Activated naive CD4-positive, alpha-beta T cell (primary cell): ENCODE measurements at places on chromosomes 2 and 18.

DNA sequence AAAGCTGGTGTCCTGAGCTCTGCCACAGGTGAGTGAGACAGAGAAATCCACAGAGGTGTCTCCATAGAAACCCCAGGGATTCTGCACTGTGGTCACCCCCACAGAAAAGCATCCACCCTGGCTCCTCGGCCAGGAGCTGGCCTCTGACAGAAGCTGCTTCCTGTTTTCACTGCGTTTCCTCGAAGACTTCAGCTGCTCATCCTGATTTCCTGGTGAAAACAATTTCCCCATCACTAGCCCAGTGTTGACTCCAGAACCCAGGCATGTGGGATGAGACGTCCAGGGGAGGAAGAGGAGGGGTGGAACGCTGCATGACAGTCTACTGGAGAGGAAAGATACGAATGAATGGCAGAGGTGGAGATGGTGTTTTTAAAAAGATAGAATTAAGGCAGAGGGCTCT, 60.3 kb upstream of the GPR45 start:
- no peak for DNase-seq

GRCh38 chr2:56182420-56182819, 1.4 kb upstream of the CCDC85A start:
- no peak for DNase-seq

DNA sequence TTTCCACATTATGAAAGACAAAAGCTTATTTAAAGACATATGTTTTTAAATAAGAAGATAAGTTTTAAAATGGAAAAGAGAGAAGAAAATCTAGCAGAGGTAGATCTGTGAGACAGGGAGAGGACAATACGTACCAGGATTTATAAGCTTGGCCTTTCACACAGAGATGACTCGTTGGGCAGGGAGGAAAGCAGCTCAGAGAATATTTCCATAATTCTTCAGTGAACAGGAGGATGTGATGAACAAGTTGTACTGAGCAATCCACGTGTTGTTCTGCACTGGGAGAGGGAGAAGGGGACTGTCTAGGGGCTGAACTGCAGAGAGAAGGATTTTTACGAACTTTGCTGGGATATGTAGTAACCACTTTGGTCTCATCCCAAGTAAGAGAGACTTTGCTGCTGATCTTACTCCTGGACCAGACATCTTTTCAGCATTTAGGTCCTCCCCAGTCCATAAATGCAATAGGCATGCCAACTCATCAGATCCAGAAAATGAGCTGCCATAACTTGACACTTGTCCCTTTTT, 162.5 kb upstream of the SETBP1 start:
- DNase-seq, result no peak

DNA sequence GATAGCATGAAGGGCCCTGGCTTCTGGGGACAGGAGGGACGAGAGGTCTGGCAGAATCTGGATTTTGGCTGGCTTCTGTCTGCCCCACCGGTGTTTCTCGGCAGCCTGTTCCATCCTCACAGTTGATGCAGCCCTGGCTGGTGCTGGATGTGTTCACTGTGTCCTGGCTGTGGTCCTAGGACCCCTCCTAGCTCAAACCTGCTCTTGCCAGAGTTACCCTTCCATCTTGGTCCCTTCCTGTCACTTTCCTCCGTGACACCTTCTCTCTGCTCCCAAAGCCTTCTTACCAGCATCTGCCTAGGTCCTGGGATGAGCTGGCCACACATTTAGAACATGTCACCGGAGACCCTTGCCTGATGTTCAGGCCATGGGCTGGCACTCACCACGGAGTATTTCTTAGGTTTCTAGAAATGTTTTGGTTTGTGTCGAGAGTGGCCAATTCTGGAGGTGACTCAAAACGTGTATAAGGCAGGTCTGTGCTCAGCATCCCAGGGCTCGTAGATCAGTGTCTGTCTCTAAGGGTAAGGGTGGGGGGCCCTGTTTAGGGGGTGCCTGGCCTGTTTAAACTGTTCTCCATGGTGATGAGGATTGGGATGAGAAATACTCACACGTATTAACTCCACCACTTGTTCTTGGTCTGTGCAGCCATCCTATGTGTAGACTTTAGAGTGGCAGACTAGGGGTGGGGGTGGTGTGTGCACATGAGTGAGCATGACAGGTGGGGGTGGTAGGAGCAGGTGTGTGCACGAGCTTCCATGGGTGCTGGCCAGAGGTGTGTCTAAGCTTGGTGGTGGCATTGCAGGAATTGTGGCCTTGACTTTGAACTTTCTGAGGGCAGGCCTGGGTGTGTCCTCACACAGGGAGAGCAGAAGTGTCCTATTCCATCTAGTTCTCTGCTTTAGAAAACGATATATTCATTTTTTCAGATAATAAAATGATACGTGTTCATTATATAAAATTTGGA, 162.7 kb downstream of the DYSF start:
- no peak for DNase-seq

DNA sequence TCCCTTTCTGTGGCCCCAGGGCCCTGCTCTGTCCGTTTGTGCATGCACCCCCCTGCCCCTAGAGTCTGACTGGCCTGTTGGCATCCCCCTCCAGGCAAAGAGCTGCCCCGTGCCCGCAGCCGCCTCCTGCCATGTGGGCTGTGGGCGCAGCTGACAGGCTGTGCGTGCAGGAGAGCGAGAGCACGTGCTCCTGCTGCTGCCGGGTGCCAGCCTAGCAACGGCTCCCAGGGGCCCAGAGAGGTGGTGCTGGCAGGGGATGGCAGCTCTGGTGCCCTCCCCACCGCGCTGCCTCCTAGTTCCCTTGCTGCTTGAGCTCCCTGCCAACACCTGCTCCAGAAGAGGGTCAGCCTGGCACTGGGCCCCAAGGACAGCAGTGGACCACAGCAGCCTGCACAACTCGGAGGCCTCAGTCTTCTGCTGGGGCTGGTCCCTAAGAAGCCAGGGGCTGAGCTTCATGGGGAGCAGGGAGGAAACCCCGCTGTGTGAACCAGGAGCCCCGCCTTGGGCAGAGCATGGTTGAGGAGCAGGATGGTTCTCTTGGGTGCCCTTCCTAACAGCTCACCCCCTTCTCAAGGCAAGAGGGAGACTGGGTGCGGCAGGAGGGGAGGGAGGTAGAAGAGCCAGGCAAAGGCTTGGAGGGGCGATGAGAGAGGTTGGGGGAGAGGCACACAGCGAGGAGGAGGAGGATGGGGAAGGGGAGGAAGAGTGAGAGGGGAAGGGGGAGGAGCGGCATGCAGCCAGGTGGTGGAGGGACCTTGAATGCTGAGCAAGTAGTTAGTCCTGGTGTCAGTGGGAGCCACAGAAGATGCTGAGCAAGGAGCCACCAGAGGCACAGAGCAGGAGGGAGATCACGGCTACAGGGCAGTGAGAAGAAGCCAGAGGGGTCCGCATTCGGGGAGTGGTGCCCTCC, 23.8 kb upstream of the PTMA start:
- no peak for DNase-seq

GRCh38 chr2:77161009-77161408, 361.2 kb downstream of the LRRTM4 start:
- no peak for DNase-seq

DNA sequence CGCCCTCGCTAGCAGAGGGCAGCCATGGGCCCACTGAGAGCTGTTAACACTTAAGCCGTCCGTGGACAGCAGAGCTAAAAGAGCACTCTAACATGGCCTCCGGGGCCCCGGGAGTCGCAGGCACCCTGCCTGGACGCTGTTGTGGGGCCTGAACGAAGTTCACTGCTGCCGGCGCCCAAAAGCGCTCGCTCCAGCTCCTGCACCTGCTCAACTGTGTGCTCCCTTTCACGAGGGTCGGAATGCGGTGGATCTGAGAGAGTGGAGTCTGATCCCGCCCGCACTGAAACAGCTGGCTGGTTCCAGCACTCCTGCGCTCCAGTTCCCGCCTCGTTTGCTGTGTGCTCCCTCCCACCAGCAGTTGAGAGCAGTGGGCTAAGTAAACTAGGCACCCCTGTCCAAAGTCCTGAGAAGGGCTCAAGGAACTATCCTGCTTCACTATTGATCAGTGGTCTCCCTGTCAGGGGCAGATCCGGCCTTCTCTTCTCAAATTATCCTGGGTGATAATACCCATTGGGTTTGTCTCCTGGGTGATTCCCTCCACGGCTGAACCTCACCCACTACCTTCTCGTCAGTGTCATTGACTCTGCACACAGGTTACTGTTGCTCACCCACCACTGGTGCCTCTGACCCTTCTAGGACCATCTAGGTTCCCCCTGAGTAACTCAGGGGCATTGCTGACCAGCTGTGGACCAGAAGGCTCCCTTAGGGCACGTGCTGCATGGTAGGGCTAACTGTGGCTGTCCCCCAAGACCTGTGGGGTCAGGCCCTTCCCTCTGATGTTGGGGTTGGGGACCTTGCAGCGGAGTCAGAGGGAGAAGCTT, 23.5 kb downstream of the B3GNT7 start:
- no peak for DNase-seq

DNA sequence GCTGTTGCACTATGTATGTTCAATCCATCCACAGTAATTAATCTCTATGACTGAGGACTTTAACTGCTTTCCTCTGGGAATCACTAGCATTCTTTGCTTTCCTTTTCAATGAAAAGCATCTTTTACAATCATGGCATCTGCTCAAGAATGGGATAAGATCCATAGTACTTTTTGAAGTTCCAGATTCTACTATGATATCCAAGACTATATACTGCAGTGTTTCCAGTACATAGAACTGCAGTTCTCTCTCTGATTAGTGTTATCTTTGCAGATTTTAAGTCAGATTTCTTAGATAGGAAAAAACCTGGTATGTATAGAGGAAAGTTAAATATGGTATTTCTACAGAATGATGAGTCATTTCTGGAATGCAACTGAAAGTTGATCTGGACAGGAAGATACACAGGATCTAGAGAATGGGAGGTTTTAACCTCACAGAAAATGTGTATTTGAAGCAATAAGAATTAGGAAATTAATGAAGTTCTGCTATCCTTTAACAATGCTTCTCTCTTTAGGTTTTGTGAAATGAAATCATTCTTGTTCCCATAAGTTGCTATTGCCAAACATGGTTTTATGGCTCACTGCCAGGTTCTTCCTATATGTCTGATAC, 670.7 kb downstream of the ERBB4 start:
- DNase-seq, result no peak

- DNase-seq, result no peak
Observed at GRCh38 chr2:224134003-224134734, 95.1 kb upstream of the SERPINE2 start.

GRCh38 chr2:224601923-224602322, 16.8 kb upstream of the CUL3 start:
- DNase-seq, result no peak

GRCh38 chr18:70417847-70418246, 129.0 kb downstream of the SOCS6 start:
- no peak for DNase-seq

DNA sequence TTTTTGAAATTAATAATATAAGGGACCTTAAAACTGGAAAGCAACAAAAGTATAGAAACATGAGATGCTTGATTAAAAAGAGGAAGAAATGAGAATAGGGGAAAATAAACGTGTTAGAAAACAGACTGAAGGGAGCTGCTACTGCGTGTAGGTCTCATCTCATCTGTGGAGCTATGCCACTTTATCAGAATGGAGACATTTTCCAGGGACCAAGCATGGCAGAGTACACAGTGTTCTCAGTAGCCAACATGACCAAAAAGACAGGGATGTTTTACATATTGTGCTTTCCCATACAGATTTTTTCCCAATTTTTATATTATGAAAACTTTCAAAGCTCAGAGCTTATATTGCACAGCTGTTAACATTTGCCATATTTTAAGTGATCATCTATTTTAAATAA, 23.1 kb downstream of the CEP192 start:
- no peak for DNase-seq

GRCh38 chr2:46326231-46326980, 29.2 kb downstream of the EPAS1 start:
- DNase-seq, result no peak

DNA sequence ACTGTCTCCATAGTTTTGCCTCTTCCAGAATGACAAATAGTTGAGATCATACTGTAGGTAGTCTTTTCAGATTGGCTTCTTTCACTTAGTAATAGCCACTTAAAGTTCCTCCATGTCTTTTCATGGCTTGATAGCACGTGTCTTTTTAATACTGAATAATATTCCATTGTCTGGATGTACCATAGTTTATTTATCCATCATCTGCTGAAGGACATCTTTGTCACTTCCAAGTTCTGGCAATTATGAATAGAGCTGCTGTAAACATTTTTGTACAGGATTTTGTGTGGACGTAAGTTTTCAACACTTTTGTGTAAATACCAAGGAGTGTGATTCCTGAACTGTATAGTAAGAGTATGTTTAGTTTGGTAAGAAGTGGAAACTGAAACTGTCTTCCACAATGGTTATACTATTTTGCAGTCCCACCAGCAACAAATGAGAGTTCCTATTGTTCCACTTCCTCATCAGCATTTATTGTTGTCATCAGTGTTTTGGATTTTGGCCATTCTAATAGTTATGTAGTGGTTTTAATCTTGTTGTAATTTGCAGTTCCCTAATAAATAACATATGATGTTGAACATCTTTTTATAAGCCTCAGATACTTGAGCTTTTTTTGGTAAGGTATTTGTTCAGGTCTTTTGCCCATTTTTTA, 18.9 kb downstream of the LTBP1 start:
- DNase-seq, result no peak

GRCh38 chr2:83058683-83059082, 1400.4 kb downstream of the SUCLG1 start:
- DNase-seq, result no peak

DNA sequence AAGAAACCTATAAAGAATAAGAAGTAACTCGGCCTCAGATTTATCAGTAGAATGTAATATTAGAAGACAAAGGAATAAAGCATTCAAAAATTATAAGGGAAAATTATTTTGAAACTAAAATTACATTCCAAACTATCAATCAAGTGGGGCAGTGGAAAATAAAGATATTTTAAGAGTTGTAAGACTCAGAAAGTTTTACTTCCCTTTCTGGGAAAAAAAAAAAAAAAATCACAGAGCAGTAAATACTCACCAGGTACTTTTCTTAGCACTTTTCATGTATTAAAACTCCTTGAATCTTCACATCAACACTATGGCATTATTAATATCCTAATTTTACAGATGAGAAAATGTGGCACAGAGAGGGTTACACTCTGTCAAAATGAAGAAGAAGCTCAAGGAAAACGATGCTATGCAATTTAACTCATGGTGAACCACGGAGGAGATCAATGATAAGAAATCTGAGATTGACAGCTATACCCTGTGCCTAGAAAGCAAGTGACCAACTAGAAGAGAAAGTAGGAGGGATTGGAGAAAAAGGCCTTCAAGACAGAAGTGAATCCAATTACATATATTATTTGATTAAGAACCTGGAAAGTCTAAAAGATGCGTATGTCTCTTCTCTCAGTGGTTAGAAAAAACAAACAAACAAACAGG, 238.9 kb upstream of the ID2 start:
- no peak for DNase-seq

DNA sequence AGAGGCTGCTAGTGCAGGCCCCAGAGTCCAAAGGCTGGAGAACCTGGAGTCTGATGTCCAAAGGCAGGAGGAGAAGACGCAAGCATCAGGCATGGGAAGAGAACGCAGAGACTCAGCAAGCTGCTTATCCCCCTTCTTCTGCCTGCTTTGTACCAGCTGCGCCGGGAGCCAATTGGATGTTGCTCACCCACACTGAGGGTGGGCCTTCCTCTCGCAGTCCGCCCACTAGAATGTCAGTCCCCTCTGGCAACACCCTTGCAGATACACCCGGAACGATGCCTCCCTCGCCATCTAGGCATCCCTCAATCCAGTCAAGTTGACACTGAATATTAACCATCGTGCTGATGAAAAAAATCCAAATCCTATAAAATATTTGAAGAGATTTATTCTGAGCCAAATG, 141.6 kb downstream of the TWIST2 start:
- DNase-seq, result no peak

- no peak for DNase-seq
Observed at GRCh38 chr2:282371-283263, 5.3 kb downstream of the ALKAL2 start.
